Tibial artery (tissue), 4 donors: ENCODE measurements at places on chromosomes 16 and 17.

GRCh38 chr16:83952587-83952939 is 477 bp upstream of the OSGIN1 start:
- DNase-seq = no peak

DNA sequence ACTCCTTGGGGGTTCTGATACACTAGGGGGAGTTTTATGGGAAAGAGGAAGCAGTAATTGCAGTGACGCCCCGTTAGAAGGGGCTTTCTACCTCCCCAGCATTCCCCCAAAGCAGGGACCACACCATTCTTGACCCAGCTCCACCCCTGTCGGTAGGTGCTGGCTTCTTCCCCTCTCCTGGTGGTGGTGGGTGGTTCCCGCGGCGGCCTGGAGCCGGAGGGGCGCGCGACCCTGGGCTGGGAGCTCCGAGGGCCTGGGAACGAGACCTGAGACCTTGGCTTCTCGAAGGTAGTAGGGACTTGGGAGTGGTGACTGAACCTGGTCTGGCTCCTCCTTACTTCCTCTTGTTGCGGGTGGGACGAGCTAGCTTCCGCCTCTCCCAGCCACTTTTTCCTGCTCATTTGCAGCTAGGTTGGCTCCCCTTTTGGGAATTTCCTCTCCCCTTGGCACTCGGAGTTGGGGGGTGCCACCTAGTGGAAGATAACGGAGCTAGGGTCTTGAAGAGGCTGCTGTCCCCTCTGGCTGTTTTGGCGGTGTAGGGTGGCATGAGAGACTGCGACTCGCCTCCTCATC is 438 bp downstream of the GRN start:
- DNase-seq = no peak

GRCh38 chr16:19377864-19378263 is 39.8 kb upstream of the TMC5 start:
- no peak for DNase-seq

DNA sequence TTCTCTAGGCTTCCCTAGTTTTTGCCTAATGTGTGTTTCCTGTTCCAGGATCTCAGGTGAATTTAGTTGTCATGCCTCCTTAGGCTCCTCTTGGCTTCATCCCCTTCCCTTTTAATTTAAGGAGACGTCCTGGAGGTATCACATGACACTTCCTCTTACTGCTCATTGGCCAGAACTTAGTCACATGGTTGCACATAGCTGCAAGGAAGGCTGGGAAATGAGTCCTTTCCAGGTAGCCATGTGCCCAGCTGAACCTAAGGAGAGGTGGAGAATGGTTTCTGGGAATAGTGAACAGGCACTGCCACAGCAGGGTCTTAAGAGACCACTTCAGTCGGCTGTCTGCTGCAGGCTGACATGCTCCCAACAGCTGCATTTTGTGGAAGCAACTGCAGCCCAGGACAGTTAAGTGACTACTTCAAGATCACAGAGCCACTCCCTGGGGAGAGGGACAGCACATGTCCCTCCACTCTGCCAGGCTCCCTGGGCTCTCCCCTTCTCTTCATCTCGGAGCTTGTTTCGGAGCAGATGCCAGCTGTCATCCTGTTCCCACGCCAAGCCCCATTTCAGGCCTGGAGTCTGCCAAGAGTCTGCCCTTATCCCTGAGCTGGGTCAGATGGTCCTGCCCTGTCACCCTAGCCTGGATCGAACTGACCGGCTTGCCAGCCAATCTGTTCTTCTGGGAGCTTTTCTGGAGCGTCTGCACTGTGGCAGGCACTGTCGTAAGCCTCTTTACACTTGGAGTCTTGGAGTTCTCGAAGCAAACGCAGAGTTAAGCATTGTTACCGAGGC is 81.4 kb upstream of the FOXF1 start:
- DNase-seq = no peak

GRCh38 chr17:49680314-49680713 is 2.4 kb upstream of the SPOP start:
- no peak for DNase-seq

GRCh38 chr17:12734926-12735325 is 54.4 kb upstream of the ARHGAP44 start:
- no peak for DNase-seq

DNA sequence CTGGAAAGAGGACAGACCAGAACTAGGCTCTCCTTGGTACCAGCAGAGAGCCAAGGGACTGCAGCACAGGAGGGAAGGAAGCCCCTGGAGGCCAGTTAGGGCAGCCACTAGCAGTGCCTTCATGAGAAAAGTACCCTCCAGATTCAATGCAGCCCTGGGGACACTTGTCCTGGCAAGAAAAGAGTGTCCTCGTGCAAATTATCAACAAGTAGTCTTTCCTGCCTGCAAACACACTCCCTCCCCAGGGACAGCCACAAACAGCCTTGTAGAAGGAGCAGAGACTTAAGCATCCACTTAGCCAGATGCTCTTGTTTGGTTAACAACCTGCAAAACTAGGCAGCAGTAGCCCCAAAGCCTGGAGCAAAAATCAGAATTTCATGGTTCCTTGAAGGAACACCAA is 24.3 kb downstream of the CENPV start:
- peak; percentile 21 for DNase-seq

- no peak for DNase-seq
Measured at GRCh38 chr17:75695830-75696271, 25.4 kb upstream of the ITGB4 start.

DNA sequence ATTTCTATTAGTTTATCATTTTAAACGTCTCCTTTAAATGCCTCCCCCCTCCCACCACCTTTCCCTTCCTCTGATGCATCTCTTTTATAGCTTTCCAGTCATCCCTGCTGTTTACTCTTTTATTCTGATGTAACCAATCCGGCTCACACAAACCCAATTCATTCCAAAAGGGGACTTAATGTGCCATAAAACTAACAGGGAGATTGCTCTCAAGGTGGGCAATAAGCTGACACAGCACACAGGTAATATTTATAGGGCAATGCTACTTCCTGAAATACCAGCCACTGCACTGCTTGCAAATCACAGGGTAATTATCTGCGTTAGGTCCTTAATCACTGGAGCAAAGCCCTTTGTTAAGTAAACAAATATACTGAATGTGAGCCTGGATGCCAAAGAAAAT is 23.3 kb upstream of the CA10 start:
- no peak for DNase-seq

DNA sequence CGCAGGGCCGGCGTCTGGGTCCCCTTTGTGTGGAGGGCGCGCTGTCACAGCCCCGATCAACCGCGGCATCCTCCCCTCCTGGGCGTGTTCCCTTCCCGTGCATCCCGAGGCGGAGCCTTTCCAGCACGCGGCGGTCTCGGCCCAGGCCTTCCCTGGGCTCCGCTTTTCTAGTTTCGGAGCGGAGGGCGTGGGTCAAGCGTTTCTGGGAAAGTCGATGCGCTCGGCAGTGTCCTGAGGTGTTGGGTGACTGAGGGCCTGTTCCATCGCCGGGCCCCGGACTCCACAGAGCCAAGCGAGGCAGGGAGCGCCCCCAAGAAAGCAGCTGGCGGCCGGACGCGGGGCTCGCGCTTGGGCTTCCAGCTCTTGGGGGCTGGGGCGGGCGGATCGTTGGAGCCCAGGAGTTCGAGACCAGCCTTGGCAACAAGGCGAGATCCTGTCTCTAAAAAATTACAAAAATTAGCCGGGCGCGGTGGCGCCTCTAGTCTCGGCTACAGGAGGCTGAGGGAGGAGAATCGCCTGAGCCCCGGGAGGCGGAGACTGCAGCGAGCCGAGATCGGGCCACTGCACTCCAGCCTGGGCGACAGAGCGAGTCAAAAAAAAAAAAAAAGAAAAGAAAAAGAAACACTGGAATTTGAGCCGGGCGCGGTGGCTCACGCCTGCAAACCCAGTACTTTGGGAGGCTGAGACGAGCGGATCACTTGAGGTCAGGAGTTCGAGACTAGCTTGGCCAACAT is 806 bp downstream of the IFT140 start:
- DNase-seq = no peak

- DNase-seq = peak; percentile 98
Measured at GRCh38 chr17:71976011-71976649, 144.7 kb upstream of the SOX9 start.

DNA sequence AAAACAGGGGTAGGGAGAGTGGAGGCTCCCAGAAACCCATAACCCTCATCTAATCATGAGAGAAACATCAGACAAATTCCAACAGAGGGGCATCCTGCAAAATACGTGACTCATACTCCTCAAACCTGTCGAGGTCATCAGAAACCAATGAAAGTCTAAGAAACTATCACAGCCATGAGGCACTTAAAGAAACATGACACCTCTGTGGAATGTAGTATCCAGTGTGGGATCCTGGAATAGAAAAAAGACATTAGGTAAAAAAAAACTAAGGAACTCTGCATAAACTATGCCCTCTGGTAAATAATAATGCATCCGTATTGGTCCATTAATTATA is 16.4 kb downstream of the CDH5 start:
- DNase-seq = no peak

GRCh38 chr16:85149776-85150175 is 37.5 kb upstream of the CIBAR2 start:
- DNase-seq = peak; percentile 89

DNA sequence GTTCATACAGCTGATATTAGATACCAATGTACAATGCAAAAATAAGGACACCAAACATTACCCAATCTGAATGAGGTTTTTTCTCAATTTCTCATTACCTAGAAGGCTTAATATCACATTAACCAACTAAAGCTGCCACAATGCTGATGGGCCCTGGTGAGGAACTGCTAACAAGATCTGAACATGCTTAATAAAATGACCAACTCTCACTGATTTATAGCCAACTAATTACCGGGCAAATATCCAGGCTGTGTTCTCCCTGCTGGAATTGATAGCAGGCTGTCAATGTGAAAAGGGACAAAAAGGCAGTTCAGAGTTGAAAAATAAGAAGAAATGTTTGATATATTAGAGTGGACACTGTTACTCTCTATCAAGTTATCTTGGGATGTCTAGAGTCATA is 124.6 kb downstream of the TOX3 start:
- DNase-seq = no peak

DNA sequence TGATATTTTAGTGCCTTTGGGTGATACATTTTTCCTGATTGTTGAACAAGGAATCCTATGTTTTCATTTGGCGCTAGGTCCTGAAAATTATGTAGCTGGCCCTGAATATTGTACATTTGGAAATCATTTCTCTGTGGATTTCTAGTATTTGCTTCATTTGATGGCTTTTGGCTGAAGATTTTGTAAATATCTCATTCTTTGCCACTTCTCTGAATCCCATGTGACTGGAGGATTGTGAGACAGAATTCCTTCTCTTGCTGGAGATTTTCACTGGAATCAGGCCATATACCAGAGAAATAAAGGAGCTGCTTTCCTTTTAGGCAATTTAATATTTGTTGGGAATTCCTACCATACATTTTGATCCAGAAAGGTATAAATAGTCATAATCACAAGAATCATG is 8.6 kb downstream of the KRT28 start:
- DNase-seq = no peak

GRCh38 chr17:9150446-9151090 is 129.3 kb downstream of the NTN1 start:
- peak; percentile 74 for DNase-seq

DNA sequence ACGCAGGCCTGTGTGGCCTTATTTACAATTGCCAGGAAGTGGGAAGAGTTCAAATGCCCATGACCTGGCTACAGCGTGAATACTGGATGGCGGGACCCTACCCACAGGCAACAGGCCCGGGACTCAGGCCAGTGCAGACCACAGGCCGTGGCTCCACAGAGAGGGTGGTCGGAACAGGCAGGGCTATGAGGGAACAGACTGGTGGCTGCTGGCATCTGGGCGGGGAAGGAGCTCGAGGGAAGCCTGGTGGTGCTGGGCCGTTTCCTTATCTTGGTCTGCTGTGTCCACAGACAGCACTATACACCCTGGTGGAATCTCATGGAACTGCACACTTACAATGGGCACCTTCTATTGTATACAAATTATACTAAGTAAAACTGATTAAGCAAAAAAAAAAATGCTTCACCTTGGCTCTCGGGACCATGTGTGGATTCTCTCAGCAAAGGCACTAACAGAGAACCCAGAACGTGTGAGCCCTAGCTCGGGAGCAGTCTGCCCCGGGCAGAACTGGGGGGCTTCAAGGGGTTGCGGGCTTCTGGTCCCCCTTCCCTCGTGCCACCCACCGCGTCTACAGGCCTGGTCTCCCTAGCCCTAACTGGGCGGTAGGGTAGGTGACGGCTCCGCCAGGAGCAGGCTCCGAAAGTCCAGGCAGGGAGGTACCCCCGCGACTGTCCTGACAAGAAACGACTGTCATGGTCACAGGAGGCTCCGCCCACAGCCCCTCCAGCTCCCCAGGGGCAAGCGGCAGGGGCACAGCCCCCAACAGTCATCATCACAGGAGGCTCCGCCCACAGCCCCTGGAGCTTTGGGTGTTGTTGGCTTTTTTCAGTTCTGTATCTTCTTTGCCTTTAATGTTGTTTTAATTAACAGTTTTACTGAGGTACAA is 21.8 kb downstream of the CEP131 start:
- DNase-seq = peak; percentile 51
